BJ (cell line): ENCODE measurements at places on chromosomes 3 and 15.

- DNase-seq: no peak
Observed at GRCh38 chr15:28094732-28095521, 4.2 kb downstream of the OCA2 start.

DNA sequence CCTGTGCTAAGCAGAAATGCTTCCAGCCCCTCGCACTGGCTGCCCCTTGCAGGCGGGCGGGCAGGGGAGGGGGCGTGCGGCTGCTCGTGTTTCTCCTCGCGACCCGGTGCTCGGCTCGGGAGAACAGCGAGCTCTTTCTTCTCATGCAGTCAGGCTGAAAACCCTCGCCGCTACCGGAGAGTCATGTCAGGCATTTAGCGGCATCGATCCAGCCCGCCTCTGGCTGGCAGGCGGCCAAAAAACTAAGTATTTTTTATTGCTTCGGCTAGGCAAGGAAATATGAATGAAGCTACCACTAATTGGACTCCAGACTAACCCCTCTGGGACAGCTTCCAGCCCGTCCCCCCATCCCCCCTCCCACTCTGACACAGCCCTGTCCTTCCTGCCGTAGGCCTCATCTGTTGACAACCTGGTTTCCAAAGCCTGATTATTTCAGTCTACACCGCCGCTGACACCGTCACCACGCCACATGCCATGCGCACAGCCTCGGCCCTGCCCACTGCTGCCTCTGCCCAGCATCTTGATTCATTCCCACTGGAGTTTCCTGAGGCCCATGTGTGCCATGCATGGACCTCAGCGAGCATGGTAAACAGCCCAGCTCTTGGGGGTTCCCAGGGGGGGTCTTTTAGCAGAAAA, 35.3 kb downstream of the TLE3 start:
- DNase-seq: peak; percentile 85

DNA sequence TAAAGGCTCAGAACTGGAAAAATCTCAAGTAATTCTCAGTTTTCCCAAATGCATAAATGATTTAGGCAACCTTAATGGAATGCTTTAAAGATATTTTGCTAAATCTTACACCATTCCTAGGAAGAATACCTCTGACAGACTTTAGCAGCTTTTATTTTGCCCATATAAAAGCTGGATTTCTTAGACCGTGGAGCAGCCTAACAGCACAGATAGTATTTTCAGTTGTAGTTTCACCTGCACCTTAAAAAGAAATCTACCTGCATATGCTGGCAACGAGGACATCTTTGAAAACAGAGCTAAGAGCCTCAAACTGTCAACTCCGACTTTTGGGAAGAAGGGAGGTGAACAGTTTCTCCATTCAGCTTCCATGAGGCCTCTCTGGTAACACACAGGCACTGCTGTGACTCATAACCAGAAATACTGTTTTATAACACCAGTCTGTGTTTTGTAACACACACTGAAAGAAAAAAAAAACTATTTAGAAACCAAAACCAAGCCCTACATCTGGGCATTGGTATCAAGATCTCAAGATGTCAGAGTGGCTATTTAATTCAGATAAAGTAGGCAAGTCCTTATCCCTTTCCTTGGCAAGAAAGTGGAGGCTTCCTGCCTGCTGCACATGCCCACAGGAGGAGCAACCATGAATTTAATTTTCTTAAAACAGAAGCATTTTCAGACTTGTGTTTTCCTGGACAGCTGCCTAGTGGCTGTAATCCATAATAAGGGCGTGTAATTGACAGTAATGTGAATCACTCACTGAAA, 181.5 kb upstream of the ICE2 start:
- peak; percentile 46 for DNase-seq

DNA sequence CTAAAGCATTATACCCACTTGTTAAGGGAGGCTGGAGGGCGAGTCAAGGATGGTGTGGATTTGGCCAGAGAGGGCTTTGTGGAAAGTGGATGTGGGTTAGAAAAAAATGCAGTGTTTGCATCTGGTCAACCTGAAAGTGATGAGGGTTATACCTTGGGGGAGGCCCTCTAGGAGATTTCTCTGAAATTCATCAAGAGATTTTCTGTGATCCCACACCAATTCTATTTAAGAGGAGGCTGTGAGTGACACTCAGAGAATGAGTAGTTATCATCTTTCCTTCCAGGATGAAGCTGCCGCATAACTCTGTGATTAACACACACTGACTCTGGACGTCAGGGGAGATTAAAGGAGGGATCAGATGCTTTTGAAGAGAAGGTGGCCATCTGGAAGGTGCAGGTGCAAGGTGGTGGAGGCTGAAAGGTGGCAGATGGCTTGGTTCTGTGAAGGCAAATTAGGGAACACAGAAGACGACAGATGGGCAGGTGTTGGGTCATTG, 54.8 kb downstream of the ANAPC13 start:
- no peak for DNase-seq

DNA sequence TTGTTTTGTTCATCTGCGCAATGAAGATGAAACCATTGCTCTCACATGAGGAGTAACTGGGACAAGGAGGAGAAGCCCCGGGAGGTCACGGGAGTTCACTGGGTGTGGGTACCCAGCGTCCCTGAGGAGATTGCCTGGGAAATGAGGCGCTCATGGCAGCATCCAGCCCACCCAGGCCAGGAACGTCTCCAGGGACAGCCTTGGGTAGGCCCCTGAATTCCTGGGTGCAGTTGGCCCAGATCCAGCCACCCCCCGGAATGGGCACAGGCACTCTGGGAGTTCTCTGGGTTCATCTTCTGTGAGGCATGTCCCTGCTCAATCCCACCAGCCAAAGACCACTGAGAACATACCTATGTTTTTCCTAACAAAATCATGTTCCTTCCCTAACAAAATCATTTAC, 18.5 kb downstream of the BFSP2 start:
- no peak for DNase-seq

GRCh38 chr3:65231544-65231943, 543.7 kb upstream of the ADAMTS9 start:
- no peak for DNase-seq

DNA sequence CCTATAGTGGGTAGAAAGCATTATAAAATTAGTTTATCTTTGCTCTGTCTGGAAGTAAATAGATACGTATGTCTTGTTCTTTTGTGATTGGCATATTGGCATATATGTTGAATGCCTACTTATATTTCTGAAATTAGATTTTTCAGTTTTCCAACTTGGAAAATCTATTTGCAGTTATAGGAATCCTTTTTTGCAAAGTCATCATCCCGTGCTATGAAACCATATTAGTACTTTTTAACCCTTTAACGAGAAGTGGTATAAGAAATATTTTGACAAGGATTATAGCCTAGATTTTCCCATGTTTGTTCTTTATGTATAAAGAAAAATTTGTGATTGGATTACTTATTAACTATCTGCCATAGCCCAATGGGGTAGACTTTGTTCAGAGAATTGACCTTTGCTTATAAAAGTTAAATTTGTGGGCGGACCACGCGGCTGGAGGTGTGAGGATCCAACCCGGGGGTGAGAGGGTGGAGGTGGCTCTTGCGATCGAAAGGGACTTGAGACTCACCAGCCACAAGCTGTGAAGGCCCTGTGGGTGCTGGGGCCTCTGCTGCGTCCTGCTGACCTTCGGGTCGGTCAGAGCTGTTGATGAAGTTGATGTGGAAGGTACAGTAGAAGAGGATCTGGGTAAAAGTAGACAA, 5.9 kb downstream of the LRRC28 start:
- no peak for DNase-seq

DNA sequence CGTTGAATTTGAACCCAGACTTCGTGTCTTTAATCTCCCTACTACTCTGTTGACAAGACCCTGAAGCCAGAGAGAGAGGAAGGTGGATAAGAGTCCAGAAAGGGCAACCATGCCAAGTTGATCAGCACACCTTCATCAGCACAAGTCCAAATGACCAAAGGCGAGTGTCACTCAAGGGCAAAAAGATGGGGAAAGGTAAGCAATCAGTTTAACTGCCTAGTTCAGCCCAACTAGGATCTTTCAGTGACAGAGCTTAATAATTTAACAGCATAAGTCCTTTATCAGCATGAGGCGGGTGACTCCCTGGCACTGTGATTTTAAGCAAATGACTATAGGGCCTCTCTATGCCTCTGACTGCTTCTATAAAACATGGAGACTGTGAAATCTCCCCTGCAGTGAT, 6.2 kb downstream of the SUCLG2 start:
- no peak for DNase-seq

- no peak for DNase-seq
Observed at GRCh38 chr15:77864211-77865105, 213.1 kb downstream of the TBC1D2B start.

- no peak for DNase-seq
Observed at GRCh38 chr3:127161236-127161635, 31.7 kb upstream of the PRR23E start.

DNA sequence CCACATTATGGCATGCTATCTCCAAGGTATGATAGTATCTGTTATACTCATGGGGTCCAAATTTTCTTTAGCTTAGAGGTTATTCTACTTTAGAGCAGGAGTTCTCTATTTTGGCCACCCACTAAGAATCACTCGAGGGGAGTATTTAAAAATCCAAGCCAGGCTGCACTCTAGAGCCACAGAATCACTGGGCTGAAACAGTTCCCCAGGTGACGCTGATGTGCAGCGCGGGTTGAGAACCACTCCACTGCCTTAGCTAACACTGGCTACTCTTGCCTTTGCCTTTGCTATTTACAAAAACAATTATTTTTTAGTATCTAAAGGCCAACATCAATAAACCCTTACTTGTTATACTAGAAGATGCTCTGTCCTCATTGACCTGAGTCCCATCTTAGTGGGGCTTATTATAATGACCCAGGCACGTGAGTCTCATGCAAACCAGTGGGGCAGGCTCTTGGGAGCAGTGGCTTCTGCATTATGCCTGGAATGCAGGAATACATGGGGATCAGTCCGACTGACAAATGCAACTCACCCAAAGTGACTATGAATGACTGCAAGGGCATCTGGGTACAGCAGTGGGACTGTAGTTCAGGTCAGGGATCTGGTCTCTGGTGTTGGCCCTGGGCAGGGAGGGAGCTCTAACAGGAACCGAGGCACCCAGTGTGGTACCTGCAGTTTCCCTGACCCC, 21.7 kb upstream of the CGNL1 start:
- no peak for DNase-seq

DNA sequence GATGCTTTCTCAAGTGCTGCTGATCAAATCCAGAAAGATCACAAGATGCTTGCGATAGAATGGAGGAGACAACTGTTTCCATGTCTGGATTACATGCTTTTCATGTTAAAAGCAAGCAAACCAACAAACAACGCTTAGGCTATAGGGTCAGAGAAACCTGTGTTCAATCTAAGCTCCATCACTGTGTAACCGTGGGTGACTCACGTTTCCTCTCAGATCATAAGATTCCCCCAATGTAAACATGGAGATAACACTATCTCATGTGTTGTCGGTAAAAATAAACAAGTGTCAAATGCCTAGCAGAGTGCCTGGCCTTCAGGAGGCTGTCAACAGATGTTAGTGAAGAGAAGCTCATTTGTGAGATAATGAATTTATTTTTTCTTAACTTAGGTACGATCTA, 907.8 kb downstream of the NTRK3 start:
- no peak for DNase-seq

GRCh38 chr3:163785693-163786092, 1292.6 kb downstream of the SI start:
- no peak for DNase-seq

DNA sequence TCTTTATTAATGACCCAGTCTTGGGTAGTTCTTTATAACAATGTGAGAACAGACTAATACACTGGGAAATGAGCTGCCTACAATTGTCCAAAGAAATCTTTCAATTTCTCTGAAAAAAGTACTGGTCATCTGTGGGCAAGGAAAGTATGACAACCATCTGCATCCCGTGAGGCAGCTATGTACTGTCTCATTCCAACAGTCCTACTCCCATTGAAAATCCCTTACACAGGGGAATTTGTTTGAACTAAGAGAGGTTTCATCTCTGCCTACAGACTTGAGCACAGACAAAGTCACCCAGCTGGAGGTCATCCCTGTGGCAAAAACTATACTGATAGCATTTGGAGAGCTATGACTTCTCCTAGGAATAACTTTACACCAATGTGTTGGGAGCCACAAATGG, 27.1 kb downstream of the SHC4 start:
- peak; percentile 67 for DNase-seq

DNA sequence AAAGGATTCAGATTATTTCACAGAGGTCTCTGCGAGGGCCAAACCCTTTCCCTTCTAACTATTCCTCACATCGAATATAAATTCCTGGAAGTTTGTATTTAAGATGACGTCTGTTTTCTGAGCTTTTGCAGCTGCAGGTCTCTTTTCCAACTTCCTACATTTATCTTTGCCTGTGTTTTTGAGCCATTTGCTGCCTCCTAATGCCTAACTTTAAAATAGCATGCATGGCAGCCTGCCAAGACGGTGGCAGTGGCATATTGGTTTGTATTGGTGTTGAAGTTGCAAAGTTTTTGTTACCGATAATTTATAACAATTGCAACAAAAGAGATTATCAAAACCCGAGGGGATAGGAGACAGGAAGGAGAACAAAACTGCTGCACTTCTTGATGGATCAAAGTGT, 187.1 kb upstream of the DNAJC19 start:
- no peak for DNase-seq

- no peak for DNase-seq
Observed at GRCh38 chr3:11138371-11138770, 15.9 kb upstream of the HRH1 start.

DNA sequence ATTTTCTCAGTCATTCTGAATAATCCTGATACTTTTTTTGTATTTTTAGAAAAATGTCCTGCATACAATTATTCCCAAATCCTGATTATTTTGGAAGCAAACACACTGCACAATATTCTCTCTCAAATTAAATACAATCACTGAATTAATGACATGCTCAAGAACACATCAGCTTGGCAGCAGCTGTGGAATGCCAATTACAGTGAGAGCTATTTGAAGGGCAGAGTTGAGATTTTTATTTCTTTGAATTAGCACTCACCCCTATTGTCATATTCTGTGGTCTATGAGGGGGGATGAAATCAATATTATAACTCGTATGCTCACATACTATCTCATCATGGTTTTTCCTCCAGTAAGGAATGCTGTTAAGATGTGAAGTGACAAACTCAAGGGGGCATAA, 312.2 kb downstream of the CNTN3 start:
- no peak for DNase-seq

DNA sequence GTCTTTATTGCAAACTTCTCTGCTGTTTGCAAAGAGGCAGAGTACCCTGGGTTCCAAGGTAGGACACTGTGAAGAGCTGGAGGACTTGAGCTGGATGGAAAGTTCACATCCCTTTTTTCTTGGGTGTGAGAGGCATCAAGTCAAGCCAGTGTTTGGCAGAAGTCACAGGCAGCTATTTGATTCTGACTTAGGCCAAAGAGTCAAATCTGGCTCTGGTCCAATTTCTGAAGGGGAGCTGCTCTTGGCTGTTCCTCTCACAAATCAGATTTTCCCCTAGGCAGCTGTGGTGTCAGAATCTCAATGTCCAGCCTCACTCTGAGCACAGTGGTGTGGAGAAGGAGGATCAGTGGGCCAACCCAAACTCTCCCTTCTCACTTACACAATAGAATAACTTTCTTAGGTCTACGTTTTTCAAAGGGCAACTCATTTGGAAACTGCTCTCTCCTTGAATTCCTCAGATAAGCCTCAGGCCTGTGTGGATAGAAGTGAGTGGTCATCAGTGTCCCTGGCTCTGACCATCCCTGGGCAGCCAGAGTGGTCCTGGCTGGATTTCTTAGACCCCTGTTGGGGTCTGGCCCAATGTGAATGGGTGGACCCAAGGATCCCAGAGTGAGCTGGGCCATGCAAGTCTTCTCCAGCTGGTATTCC, 18.2 kb upstream of the AMOTL2 start:
- DNase-seq: no peak
